ENCODE measurements at places on chromosomes 2 and 18.

- DNase-seq, result peak; percentile 78
Measured at GRCh38 chr2:235021752-235022151, 69.9 kb downstream of the SH3BP4 start.

DNA sequence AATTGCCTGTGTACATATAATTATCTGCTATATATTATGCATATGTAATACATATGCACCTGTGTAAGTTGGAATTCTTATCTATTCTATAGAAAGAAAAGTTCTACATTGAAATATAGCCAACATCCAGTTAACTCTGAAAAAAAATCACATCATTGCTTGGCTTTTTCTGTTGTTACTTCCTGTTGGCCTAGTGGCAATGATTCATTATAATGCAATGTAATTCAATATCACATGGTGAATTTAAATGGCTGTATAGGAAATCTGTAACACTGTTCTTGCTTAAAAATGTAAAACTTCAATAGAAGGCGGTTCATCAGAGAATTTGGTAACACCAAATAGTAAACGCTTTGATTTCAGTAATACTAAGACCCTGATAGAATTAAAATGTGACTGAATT lies 44.5 kb upstream of the MAP4K3 start:
- DNase-seq, result no peak

GRCh38 chr2:181958726-181959125 lies 26.9 kb upstream of the PPP1R1C start:
- no peak for DNase-seq

- no peak for DNase-seq
Measured at GRCh38 chr2:8407332-8407731, 274.5 kb upstream of the ID2 start.

GRCh38 chr18:40782453-40783130 lies 1172.4 kb upstream of the PIK3C3 start:
- no peak for DNase-seq

DNA sequence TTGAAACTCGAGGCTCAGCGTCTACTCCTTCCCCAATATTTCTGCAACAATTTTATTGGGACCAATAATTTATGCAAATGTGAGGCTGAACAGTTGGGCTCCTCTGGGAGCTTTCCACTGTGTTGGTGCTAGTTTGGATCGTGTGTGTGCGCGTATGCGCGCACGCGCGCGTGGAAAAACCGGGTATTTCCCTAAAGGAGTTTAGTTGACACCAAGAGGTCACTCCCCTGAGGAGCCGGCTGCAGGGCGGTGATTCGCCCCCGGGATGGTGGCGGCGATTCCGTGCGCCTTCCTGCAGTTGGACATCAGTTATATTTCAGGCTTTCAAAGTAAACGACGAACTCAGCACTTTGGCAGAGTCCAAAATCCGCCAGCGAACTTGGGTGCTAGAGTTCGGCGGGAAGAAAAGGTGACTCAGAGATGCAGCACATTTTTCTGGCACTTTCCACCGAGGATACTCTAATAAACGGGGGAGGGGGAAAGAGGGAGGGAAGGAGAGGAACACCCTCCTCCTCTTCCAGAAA lies 186.5 kb upstream of the FANCL start:
- no peak for DNase-seq

GRCh38 chr2:65880436-65880835 lies 448.0 kb upstream of the SPRED2 start:
- DNase-seq, result no peak

DNA sequence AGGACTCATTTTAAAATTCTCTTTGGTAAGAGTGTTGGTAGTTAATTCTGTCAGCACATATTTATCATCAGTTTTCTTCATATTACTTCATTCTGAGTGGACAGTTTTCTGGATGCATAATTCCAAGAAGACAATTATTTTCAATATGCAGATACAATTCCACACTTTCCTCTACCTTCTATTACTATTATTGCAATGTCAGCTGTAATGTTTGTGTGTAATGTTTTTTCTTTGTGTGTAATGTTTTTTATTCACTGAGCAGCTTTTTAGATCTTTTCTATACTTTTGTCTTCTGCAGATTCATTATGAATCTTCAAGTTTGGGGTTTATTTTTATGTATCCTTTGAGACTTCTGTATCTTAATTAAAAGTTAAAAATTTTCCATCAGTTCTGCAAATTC lies 264.0 kb upstream of the VRK2 start:
- DNase-seq, result no peak

- no peak for DNase-seq
Measured at GRCh38 chr2:86238354-86238753, 39.1 kb downstream of the MRPL35 start.

GRCh38 chr2:134550566-134551164 lies 168.1 kb downstream of the TMEM163 start:
- no peak for DNase-seq

DNA sequence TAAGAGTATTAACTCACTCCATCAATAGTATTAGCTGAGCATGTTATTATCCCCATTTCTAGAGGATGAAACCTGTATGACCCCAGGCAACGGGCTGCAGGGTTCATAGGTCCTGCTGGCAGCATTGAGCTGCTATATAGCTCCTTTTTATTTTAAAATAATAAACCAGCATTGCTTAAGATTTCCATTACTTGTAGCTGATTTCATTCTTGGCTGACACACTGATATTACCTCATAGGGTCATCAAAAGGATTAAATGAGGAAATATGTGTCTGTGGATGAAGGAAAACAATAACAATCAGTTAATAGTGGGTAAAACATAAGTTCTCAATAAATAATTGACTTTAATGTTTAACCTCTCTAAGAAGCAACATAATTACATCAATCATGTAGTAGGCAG lies 48.3 kb upstream of the NRP2 start:
- DNase-seq, result no peak

DNA sequence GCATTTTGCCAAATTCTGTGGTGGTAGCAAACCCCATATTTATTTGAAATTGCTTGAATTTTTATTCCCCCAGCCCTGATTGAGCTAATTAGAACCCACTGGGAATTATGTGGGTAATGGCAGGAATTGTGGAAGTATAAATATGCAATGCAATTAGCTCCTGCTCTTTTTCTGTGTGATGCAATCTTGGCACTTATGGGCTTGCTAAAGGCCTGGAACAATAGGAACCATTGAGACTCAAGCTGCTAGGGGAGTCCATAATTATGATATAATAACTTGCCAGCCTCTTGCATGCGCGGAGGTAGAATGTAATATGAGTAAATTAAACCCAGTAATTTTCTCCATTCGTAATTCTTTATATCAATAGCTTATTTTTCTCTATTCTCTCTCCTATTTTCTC lies 267.6 kb upstream of the THSD7B start:
- no peak for DNase-seq

- DNase-seq, result no peak
Measured at GRCh38 chr2:64975232-64975821, 13.9 kb upstream of the SLC1A4 start.

DNA sequence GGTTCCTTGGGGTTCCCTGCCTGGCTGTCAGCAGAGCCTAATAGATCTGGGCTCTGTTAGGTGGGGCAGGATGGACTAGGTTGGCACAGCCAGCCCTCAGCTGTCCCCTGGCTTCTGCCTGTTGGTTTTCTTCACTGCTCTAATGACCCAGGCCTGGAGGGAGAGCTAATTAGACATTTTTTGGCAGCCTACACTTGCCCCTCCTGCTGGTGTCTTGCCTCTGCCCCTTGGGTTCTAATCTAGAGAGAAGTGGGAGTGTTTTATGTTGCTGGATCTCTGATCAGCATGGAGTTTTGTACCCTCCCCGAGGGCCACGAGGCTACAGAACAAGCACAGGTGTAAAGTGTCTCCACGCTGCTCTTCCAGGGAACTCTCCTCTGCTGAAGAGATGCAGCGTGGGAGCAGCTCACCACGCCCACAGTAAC lies 199.4 kb upstream of the RASGRP3 start:
- DNase-seq, result no peak

DNA sequence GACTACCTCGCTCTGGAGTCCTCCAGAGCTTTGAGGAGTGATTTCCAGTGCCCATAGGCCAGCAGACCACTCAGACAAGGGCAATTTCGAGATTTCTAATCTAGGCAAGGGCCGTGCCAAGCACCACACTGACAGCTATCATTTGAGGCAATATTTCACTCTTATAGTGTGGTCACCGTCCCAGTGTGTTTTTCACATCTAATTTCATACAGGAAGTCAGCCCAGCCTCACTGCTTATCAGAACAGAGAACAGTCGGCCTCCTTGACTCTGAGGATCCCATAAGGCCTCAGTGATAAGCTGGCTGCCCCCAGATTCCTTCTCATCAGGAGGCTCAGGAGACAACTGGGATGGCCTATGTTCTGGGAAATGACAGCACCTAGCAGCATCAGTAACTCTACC lies 581 bp downstream of the CAPN14 start:
- no peak for DNase-seq

- DNase-seq, result no peak
Measured at GRCh38 chr18:46261799-46262198, 157.6 kb downstream of the HAUS1 start.

DNA sequence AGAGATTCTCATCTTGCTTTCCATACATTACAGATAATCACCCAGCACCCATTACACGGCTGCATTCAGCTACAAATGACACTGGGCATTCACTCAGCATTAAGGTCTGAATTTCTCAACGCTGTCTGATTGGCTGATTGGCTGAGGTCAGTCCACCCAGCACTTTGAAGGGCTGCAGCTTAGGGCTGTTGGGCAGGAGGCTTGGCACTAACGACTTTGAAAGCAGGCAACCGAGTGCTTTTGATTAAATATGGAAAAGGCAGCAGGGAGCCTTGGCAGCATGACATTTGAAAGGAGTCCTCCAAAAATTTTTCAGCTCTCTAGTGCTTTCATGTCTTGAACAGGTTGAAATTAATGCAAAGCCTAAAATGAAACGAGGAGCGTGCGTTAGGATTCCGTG lies 253.0 kb downstream of the DCDC2C start:
- no peak for DNase-seq

GRCh38 chr2:190948671-190949070 lies 65.3 kb downstream of the STAT1 start:
- peak; percentile 60 for DNase-seq

GRCh38 chr2:101704046-101704466 lies 6.5 kb downstream of the MAP4K4 start:
- DNase-seq, result peak; percentile 55

DNA sequence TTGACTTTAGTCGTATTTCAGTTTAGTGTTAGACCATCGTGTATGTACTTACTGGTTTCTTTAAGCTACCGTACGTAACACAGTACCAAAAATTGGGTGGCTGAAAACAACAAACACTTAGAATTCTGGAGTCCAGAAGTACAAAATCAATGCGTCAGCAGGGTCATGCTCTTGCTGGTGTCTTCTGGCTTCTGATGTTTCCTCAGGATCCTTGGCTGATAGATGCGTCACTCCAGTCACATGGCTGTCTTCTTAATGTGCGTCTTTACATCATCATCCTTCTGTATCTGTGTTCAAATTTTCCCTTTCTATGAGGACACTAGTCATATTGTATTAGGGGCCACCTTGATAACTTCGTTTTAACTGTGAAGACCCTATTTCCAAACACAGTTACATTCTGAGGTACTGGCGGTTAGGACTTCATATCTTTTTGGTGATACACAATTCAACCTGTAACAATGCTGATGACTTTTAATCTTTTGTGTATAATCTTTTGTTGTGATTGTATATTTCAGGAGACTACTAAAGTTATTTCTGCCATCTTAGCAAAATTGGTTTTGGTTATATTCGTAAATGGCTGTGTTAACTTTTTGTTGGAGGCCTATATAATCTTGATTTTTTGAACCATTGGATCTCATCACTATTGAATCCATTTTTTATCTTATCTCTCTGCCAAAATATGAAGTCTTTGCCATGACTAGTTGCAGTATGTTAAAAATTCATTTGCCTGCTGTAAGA lies 25.4 kb downstream of the ACTR3 start:
- no peak for DNase-seq

DNA sequence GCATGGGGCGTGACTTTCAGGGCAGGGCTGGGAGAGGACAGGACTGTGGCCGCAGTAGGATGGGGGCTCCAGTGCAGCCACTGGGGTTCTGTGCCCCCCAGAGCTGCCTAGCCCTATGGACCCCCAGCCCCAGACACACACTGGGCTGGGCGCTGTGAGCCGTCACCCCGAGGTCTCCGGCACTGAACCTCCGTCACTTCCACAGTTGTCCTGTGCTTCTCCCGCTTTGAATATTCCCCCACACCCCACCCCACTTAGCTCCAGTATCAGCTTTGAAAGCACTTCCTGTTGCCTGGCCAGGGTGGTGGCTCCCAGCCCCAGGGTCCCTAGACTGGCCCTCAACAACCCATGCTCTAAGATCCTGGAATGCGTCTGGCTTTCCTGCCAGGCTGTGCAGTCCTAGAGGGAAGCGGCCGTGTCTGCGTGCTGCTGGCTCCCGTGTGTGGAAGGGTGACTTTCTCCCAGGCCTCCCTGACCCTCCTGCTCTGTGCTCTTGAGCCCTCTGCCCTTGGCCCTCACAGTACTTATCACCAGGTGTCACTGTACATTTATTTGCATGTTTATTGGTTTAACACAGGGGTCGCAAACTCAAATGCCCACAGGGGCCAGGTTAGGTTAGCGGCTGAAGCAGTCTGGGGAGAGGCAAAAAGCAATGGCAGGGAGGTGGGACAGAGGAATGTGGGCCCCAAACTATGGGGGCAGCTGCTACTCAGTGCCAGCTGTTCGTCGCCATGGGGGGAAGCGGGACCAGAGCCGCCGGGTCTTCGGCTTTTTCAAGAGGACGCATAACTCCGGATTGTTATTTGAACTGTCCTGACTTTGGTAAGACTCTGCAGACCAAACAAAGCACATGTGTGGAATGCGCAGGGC lies 9.9 kb downstream of the OBSL1 start:
- DNase-seq, result no peak

- no peak for DNase-seq
Measured at GRCh38 chr2:105297216-105297615, 32.3 kb downstream of the TGFBRAP1 start.

- no peak for DNase-seq
Measured at GRCh38 chr2:10834068-10834655, 21.6 kb upstream of the PDIA6 start.

DNA sequence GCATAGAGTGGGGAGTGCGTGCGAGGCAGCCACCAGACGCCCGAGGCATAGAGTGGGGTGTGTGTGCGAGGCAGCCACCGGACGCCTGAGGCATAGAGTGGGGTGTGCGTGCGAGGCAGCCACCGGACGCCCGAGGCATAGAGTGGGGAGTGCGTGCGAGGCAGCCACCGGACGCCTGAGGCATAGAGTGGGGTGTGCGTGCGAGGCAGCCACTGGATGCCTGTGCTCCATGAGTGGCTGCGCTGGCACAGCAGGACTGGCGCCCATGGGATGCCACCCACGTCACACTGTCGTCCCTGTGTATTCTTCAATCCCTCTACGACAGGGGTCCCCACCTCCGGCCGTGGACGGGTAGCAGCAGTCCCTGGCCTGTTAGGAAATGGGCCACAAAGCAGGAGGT lies 221.9 kb downstream of the HDAC4 start:
- no peak for DNase-seq

- no peak for DNase-seq
Measured at GRCh38 chr2:24791452-24791851, 1.7 kb downstream of the PTRHD1 start.
